ENCODE measurements at places on chromosomes 12 and 14.

- no peak for DNase-seq
Measured at GRCh38 chr14:99837822-99838221, 44.6 kb downstream of the EML1 start.

DNA sequence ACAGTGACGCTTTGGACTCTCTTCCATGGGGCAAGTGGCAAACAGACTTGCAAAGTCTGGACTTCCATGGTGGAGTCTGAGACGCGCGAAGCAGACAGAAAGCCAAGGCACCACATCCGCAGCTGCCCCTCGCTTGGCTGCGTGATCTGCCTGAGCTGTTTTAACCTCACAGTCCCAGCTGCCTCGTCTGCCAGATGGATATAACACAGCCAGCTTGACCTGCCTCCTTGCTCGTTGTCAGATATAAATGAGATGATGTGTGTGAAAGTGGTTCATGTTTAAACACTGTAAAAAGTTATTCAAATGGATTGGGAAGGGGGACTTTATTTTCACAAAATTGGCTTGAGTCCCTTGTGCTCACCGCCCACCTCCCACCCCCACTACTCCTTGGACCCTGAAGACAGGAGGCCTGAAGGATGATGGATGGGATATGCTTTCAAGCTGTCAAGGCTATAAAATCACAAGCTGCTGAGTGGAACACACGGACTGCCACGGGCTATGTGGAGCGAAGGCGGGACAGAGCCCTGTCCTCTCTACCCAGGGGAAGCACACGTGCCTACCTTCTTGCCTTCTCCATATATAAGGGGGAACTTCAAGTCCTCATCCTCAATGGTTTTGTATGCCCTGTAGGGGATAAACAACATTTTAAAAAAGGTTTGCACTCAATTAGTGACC is 226.9 kb downstream of the MON2 start:
- no peak for DNase-seq

GRCh38 chr12:65653946-65654629 is 170.2 kb upstream of the HMGA2 start:
- no peak for DNase-seq

DNA sequence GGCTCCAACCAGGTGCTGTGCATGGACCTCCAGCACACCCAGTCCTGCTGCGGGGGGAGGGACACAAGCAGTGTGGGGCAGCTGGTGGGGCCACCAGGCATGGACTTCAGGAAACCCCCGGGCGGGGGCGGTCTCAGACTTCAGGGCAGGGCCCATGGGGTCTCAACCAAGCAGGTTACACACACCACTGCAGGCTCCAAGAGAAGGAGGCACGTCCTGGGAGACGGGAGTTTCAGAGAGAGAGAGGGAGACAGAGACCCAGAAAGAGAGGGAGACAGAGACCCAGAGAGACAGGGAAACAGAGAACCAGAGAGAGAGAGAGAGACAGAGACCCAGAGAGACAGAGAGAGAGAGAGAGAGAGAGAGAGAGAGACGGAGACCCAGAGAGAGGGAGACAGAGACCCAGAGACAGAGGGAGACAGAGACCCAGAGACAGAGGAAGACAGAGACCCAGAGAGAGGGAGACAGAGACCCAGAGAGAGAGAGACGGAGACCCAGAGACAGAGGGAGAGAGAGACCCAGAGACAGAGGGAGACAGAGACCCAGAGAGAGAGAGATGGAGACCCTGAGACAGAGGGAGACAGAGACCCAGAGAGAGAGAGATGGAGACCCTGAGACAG is 128.9 kb downstream of the NCOR2 start:
- no peak for DNase-seq

DNA sequence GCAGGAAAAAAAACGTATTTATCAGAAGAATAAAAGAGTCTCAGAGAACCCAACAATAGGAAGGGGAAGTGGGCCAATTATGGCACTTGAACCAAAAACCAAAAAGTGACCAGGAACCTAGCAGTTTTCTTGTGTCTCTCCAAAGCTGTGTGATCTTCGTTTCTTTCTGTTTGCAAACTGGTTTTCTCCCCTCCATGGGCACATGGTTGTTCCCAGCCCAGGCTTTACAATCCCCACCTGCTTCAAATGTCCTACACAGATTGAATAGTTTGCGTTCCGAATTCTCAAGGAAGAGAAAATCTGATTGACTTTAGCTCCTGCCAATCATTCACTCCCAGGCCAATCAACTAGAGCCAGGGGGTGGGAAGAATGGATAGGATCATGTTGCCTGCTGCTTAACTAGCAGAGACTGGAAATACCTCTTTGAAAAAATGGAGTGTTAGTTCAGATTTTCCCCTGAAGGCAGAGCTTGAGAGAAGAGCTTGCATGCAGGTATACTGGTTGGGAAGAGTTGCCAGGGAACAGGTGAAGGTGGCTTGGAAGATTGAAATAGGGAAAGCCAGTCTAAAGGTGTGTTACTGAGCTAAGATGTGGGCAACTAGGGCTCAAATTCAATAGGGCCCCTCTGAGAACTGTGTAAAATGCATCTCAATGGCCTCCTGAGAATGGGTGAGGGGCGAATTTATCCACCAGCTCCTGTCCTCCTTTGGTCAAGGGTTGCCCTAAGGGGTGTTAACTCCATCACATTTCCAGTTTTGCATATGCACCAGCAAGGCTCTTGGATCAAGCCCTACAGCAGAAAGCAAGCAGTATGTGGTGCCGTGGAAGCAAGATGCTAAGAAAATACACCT is 106.4 kb upstream of the SRRM4 start:
- DNase-seq, result peak; percentile 10

Data from DMS79 treated with DMSO at 0.1 percent for 48 hours (cell line).